ENCODE measurements at places on chromosomes 2 and 18.

GRCh38 chr2:16441431-16441830 lies 224.2 kb downstream of the CYRIA start:
- DNase-seq, result no peak

DNA sequence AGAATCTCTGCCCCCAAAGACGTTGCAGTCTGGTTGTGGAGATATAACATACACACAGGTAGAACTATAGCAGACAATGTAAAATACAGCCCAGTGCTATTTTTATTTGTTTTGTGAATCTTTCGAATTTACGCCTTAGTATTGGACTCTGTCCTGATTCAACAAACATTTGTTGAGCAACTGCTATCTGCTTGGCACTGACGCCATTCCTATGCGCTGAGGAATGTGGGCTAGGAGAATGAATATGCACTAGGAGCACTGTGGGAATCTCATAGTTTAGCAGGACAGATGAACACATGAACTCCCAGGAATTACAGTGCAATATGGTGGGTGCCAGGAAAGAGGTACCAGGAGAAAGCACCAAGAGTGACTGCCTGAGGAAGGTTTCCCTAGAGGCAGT lies 181.7 kb upstream of the SIX3 start:
- DNase-seq, result no peak

GRCh38 chr18:55088561-55088960 lies 129.3 kb upstream of the CCDC68 start:
- DNase-seq, result no peak

DNA sequence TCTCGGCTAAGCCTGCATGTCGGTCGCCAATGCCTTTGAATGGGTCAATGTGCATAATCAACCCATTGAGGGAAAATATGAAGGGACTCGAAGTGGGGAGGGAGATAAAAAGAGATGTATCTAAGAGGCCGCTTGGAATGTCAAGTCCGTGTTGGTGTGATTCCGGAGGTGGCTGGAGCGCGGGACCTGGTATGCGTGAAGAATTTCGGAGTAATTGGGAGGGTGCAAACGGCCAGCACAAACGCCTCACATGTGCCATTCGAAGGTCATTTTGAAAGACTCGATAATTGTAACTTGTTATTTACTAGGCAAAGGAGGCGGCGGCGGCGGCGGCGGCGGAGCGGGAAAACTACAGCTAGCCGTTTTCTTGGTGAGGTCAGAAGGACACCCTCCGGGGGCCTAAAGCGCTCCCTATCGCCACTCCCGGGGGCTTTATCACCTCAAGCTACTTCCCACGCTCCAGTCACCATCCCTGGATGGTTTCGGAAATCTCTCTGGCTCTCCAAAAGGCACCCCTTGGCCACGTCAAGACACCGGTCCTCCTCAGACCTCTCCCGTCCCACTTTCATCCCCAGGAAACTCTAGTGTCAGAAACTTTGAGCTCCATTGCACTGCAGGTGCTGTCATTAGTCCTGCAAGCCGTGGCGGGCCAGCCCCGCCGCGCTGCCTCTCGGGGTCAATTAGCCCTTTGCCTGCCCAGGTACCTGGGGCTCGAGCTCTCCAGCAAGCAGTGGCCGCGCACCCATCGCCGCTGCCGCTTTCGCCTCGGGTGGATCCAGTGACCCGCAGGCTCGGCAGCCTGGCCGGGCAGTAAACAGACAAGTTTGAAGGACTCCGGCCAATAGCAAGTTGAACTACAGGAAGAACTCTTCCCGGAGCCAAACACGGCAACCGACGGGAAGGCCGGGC lies 1.5 kb downstream of the ERBB4 start:
- DNase-seq, result peak; percentile 6

DNA sequence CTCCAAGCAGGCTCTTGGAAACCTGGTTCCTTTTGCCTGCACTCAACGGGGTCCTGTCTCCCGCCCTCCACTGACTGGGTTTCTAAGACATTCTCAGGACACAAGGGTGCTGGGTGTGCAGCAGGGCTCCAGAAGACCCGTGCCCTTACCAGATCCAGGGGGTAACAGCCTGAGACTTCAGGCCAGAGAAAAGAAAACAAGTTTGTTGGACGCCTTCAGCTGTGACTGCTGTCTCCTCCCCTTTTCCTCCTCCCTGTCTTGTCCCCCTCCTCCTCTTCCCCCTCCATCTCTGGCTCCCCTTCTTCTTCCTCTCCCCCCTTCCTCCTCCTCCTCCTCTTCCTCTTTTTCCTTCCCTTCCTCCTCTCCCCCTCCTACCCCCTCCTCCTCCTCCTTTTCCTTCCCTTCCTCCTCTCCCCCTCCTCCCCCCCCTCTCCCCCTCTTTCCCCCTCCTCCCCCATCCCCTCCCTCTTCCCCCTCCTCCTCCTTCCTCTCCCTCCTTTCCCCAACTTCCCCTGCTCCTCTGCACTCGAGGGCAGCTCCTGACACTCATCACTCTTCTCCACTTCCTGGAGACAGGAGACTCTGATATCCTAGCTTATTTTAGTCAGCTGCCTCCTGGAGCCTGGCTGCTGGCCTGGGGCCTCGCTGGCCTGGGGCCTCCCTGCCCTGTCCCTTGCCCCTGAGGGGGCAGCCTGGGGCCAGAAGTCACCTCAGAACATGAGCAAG lies 12.4 kb downstream of the ADRA2B start:
- no peak for DNase-seq

DNA sequence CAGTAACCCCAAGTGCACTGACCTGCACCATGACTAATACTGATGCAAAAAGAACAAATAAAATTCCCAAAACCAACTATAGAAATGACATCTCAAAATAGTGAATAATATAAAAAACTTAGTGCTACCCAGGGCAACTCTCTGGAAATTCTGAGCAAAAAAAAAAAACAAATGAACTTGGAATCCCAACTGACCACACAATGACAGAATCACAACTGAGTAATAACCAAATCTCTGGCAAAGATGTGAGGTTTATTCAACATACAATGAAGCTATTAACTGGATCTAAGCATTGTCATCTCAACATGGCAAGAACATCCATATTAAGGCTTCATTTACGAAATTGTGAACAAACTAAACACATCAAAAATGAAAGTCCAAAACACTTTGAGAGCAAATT lies 22.7 kb downstream of the EXOC6B start:
- DNase-seq, result no peak

DNA sequence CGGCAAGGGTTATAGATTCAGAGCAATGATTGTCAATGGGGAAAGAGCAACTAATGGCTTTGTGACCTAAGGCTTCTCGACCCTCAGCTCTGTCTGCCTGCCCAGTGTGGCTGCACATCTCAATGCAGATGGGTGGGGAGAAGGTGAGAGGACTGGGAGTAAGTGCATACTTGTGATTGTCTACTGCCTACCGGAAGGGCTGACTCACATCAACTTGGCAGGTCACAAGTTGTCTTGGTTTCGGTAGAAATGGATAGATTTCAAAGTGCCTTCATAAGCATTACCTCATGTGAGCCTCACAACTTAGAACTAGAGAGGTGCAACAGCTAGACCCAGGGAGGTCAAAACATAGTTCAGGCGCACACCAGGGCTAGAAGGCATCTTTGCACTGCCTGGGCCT lies 29.4 kb downstream of the STAT1 start:
- DNase-seq, result peak; percentile 60

DNA sequence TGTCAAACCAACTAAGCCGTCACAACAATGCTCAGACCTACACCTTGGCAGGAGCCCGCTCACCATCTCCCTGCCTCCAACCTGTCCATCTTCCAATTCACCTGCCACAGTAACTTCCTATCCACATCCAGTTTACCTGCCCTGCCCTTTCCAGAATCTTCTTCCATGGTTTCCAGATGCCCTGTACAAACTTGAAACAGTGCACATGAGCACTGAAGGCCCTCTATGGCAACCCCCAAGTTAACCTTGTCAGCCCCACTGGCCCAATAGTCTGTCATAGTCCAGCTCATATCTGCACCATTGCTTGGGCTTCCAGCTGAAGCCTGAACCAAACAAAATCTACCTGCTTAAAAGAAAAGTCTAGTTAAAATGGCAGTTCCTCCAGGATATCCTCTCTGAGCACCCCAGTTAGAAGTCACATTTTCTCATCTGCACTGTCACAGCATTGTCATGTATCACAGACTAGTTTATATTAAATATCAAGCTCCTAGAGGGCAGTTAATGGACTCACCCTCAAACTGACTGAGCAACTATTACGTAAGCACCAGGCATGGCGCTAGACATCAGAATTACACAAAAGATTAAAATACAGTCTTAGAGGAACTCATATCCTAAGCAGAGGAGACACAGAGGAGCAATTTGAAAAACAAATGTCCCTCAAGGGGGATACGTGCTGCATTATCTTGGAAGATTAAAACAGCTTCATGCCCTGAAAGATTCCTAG lies 11.6 kb downstream of the NFE2L2 start:
- DNase-seq, result no peak

DNA sequence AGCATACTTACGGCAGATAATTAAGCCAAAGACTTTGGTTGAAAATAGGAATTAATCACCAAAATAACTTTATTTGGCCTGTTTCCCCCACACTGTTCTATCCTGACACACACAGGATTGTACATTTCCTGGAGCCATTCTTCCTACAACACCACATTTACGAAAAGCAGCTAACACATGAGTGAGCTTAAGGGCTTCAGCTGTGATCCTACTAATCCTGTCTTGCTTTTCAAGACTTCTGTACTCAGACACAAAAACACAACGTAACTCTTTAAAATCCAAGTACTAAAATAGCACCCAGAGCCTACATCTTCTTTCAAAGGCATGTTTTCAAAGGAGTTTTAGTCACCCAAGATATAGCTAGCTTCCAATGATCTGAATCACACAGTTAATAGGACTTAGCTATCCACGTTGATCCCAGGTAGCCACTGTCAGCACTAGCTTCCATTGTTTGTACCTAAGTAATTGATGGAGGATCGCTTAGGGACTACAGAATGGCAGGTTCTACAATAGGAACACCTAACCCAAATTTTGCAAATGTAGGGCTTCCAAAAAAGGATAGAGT lies 42.8 kb upstream of the TTC39C start:
- no peak for DNase-seq

DNA sequence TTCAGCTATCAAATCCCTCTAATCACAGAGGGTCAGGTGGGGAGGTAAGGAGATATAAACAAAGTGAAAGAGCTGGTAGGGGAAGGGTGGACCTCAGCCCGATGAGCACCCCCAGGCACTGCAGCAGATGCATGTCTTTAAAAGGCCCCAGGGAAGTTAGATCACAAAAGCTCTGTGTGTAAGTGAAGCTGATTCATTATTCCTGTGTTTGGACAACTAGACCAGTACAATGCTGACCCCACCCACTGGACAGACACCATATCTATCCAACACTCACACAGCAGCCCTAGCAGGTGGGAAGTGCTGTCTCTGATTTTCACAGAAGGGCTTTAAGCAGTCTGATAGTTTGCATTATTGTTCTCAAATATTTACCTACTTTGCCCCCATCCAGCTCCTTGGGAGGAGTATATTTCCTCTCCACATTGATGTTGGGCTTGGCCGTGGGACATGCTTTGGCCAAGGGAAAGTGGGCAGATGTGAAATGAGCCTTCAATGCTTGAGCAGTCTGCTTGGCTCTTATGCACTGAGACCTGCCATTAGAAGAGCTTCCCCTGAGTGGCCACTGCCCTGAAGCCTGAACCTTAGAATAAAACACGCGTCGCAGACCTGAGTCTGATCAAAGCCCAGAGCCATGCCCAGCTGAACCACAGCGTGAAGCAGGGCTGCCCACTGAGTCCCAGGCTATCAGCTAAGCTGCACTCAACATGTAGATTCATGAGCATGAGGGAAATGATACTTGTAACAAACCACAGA lies 111.4 kb downstream of the COPS8 start:
- peak; percentile 36 for DNase-seq

DNA sequence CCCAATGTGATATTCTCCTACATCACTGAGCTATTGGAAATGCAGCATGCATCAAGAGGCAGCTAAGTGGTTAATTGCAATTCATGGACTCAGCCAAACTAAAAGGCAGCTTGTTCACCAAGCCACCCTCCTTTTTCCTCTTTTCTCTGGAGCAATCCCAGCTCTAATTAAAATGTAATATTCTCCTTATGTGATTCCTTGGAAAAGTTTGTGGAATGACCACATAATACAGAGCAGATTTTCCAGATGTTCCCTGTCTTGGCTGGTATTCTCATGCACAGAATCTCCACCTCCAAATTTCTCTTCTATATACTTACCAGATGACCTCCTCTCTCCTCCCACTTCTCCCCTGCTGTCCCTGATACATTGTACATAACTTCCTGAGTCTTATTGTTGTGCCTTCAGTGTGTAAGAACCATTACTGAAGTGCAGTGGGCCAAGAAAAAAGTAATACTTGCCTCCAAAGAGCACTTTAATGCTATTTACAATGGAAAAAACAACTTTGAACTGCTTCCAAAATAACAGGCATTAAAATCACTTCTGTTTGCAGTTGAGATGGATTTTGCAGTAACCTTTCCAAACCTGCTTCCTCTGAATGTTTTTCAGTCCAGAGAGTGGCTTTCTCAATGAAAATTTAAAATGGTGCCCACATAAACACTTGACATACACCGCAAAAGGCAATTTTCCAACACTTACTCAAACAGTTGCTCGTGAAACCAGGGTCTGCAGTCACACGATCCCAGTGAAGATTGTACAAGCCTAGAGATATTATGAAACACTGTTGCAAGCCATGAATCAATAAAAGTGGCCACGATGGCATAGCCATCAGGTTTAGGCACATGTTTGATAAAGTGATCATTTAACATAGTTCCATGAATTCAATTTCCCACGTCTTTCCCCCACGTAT lies 258.0 kb downstream of the MTX2 start:
- no peak for DNase-seq

- DNase-seq, result peak; percentile 25
Observed at GRCh38 chr2:42881732-42882131, 89.3 kb upstream of the HAAO start.

- DNase-seq, result no peak
Observed at GRCh38 chr2:240974771-240975572, 23.4 kb upstream of the SNED1 start.

GRCh38 chr2:30577151-30577550 lies 130.1 kb downstream of the LCLAT1 start:
- DNase-seq, result no peak

DNA sequence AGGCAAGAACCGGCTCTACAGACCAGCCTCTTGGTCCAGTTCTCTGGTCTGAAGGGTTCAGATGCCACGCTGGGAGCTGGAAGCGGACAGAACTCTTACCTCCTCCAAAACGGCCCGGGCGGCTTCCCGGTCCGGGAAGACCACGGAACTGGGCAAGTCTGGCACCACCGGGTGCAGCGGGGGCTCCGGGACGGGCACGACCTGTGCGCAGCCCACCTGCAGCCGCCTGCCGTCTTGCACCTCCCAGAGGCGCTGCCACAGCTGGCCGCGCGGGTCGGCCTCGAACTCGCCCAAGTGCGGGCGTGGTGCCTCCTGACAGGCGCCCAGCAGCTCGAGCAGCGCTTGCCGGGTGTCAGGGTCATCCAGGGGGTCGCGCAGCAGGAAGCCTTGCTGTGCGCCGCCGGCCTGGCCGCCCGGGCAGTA lies 773 bp downstream of the CMPK2 start:
- no peak for DNase-seq

GRCh38 chr2:224009605-224010315 lies 29.3 kb downstream of the SERPINE2 start:
- no peak for DNase-seq

Data from H54 (cell line).